Activated CD8-positive, alpha-beta T cell treated with anti-CD3 and anti-CD28 coated beads, Interleukin-2, amount 10 ng/mL, durations not matched to agents 7 days and 5 days (primary cell): ENCODE measurements at places on chromosomes 4 and X. TPM values are rescaled to one million over a fixed set of nuclear protein-coding genes. Genes with fewer than 3 reads are reported as not detected.
A peak's percentile ranks its signal among the peaks of the same experiment; 100 is the strongest.

DNA sequence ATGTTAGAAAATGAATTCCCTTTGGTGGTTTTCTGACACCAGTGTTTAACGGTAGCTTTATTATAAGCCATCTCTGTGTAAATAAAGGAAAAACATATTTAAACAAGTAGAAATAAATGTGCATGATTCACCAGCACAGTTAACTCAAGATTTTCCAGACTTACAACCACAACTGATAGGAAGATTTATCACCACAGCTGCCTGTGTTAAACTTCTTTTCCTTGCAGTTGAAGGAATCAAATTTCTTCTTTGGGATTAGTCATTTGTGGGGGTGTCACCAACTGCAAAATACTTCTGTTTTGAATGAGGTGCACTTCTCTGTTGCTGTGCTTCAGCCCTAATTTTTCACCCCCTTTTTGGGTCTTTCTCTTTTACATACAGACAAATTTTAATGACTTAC, 128.1 kb upstream of the STK26 start:
- H3K4me3 ChIP-seq, result no peak overlapping the region
- no peaks in the 10 kb centered on the region for H3K36me3 ChIP-seq
- no peaks in the 10 kb centered on the region for H3K4me1 ChIP-seq
- no peak overlapping the region for H3K27ac ChIP-seq

DNA sequence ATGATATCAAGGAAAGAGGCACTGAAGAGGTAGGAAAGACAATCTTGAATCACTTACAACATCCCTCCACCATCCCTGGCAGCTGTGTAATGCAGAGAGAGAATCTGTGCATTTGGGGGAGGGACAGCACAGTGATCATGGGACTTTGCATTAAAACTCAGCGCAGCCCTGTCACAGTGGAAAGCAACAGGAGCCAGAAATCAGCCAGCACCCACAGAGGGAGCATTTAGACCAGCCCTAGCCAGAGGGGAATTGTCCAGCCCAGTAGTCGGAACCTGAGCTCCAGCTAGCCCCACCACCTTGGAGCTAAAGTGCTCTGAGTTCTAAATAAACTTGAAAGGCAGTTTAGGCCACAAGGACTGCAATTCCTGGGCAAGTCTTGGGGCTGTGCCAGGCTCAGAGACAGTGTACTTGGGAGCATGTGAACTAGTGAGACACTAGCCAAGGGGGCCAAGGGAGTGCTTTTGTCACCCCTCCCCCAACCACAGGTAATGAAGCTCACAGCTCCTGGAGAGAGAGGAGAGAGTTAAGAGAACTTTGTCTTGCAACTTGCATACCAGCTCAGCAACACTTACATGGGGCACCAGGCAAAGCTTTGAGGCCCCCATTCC, 83.9 kb upstream of the FAM241A start:
- H3K4me3 ChIP-seq, result no peak overlapping the region
- H3K27me3 ChIP-seq, result peaks cover 19% of the 10 kb centered on the region
- H3K27ac ChIP-seq, result no peak overlapping the region
- peaks cover 8% of the 10 kb centered on the region for H3K4me1 ChIP-seq
- no peaks in the 10 kb centered on the region for H3K36me3 ChIP-seq
- DNase-seq, result no peak

DNA sequence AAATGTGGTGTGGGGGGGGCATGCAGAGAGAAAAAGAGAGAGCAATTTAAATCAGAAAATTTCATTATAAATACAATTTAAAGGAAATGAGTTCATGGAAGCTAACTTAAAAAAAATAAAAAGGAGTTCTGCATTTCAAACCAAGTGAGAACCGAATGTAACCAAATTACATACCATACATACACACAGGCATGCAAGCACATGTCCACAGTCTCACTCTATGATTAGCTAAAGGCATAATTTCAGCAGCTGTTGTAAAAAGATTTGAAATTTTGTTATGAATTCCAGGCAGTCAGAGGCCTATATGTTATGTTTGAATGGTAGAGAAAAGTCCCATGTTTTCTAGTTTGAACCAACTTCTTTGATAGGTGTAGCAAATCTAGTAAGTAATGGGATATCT, 611.6 kb upstream of the ADGRL3 start:
- no peak overlapping the region for H3K27ac ChIP-seq
- no peak for DNase-seq
- H3K4me3 ChIP-seq, result no peak overlapping the region
- H3K36me3 ChIP-seq, result no peaks in the 10 kb centered on the region
- H3K27me3 ChIP-seq, result no peaks in the 10 kb centered on the region

DNA sequence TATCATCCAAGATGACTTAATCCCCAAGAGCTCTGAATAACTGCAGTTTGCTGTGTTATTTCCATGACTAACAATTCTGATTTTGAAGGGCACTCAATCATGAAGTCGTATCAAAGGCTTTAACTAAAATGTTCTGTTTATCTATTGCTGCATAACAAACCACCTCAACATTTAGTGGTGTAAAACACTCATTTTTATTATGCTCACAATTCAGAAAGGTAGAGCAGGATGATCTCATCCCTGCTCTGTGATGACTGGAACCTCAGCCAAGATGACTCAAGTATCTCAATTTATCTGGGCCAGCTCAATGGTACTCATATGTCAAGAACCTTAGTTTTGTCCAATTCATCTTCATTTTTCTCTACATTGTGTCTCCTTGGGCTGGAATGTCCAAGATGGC, 451.1 kb downstream of the PPARGC1A start:
- no peak overlapping the region for H3K4me3 ChIP-seq
- no peak overlapping the region for H3K27ac ChIP-seq
- H3K4me1 ChIP-seq, result no peaks in the 10 kb centered on the region

GRCh38 chr4:20323991-20324390, 72.3 kb downstream of the SLIT2 start:
- H3K4me1 ChIP-seq, result no peaks in the 10 kb centered on the region
- no peaks in the 10 kb centered on the region for H3K27me3 ChIP-seq
- no peak overlapping the region for H3K27ac ChIP-seq
- H3K36me3 ChIP-seq, result no peaks in the 10 kb centered on the region
- DNase-seq, result no peak
- H3K4me3 ChIP-seq, result no peak overlapping the region

DNA sequence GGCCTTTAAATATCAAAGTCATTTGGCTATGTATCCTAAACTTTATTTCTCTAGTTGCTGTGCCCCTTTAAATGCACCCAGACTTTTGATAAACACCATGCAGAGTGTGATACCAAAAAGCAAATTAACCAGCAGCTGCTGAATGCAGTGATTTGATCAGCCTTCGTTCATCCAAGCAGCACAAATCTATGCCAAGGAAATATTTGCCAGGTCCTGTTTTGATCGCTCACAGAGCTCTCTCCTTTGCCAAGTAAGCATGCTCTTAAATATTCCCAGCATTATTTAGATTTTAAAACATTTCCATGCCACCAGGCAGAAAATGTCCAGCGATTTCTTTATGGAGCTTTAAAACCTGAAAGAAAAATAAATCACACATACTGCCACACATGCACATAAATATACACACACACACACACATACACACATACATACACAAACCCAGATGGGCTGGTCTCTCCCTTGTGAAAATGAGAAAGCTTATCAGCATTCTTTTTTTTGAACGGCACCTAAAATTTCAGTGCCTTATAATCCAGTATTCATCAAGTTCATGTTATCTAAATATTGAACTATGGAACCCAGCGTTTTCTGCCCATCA, 35.7 kb downstream of the BTC start:
- no peak overlapping the region for H3K27ac ChIP-seq
- H3K27me3 ChIP-seq, result no peaks in the 10 kb centered on the region
- DNase-seq, result no peak
- no peaks in the 10 kb centered on the region for H3K4me1 ChIP-seq
- no peak overlapping the region for H3K4me3 ChIP-seq

DNA sequence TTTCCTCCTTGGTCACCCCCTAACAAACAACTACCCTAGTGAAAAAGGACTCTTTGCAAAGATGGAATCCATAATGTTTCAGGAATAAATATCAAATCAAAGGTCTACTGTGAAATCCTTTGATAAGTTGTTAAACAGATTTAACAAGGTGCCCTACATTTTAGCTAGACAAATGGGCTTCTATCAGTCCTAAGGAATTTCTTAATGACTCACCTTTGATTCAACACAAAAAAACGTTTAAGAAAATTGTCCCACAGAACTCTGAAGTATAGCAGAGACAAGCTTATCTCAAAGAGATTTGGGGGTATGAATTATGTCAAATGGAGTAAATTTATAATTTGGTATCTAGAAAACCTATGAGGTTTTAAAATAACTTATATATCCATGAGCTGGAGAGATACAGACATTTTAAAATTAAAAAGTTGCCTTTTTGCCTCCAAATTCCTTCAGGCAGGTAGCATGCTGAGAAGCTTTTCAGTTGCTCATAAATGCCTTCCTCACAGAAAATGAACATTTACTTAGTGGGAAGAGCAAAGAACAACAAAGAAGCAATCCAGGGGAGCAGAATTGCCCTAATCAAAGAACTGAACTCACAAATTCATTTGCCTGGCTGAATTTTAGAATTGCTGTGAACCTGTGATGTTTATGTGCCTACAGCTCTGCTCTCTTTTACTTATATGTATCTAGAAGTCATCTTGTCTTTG, 649.3 kb downstream of the STPG2 start:
- DNase-seq, result no peak
- H3K4me3 ChIP-seq, result no peak overlapping the region
- H3K27ac ChIP-seq, result no peak overlapping the region
- H3K4me1 ChIP-seq, result no peaks in the 10 kb centered on the region
- no peaks in the 10 kb centered on the region for H3K36me3 ChIP-seq
- H3K27me3 ChIP-seq, result no peaks in the 10 kb centered on the region

DNA sequence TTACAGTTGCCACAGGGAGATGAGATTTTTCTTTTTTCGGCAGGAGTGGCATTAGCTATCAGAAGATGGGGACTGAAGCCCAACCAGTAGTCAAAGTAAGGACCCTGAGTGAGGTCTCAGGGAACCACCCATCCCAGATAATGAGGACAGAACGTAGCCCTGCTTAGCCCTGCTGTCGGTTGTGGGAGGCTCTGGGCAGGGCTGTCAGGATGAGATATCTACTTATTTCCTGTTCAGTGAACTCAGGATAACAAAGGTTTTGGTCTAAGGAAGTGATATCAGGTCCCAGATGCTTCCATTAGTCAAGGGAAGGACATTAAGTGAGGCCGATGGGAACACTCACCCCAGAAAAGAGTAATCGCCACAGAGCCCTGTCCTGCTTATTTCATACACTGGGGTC, 2.3 kb downstream of the MAGEB16 start:
- DNase-seq, result no peak
- H3K4me1 ChIP-seq, result no peaks in the 10 kb centered on the region
- no peaks in the 10 kb centered on the region for H3K36me3 ChIP-seq
- H3K27me3 ChIP-seq, result no peaks in the 10 kb centered on the region

DNA sequence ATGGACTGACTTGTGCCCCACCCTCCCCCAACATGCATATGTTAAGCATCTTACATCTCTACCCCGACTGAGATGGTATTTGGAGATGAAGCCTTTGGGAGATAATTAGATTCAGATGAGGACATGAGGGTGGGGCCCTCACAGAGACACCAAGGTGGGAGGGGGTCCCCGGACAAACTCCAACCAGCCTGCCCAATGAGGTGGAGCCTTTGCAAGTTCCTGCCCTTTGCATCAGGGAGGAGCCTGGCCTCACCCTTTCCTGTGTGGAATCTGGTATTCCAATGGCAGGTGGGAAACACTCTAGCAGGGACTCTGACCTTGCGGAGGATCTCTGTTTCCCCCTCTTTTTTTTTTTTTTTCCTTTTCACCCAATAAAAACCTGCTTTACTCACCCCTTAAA, 589.9 kb upstream of the BOD1L1 start:
- no peaks in the 10 kb centered on the region for H3K27me3 ChIP-seq
- no peak overlapping the region for H3K27ac ChIP-seq
- no peak overlapping the region for H3K4me3 ChIP-seq

DNA sequence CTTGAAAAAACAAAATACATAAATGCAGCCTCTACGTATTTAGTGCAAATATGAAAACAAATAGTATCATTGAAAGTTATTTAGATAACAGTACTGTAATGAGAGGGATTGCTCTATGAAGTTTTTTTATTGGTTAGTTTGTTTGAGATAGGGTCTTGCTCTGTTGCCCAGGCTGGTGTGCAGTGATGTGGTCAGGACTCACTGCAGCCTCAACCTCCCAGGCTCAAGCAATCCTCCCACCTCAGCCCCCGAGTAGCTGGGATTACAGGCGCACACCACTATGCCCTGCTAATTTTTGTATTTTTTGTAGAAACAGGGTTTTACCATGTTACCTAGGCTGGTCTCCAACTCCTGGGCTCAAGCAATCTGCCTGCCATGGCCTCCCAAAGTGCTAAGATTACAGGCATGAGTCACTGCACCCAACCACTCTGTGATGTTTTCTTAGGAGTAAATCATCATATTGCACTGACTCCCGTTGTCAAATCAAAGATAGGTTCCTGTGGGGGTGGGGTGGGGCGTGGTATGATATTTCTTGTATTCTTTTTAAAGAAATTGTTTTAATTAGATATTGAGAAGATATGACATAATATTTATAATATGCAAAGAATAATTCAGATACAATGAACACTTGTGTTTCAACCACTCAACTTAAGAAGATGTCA, 75.8 kb downstream of the ATG4A start:
- H3K4me1 ChIP-seq, result no peaks in the 10 kb centered on the region
- H3K27me3 ChIP-seq, result no peaks in the 10 kb centered on the region
- H3K36me3 ChIP-seq, result no peaks in the 10 kb centered on the region

- H3K27me3 ChIP-seq, result no peaks in the 10 kb centered on the region
- DNase-seq, result peak; percentile 40
- H3K27ac ChIP-seq, result peak overlapping the region; percentile 98
- peaks cover 48% of the 10 kb centered on the region for H3K4me1 ChIP-seq
Observed at GRCh38 chrX:15751155-15751819, 13.2 kb downstream of the CA5B start.

DNA sequence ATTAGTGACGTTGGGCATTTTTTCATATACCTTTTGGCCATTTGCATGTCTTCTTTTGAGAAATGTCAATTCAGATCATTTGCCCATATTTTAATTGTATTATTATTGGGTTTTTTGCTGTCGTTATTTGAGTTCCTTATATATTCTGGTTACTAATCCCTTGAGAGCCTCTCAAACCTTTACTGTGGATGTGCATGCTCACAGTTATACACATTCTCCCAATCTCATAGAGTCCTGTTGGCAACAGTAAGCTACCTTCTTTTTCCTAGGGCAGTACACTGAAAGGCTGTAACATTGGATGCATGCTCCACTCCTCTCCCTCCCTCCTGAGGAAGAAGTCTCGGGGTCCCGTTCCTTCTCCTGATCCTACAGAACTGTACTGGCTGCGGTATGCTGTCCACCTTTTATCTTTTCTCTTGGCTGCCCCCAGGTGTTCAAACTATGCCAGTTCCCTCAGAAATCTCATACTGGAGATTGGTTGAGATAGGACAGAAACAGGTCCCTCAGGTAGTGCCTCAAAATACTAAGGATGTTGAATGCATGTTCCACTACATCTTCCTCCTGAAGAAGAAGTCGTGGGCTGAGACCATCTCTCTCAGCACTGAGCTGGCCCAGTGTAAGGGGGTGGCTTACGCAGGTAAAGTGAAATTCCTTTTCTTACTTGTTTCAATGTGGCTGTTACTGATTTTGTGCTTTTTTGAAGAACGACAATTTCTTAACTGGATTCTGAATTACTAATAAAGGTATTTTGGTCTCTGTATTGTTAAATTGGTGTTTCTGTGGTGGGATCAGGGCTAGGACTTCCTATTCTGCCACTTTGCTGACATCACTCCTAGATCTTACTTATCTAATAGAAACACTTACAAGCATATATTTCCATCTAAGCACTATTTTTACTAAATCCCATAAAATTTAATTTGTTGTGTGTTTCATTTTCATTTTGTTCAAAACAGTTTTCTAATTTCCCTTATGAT, 145.4 kb upstream of the HUWE1 start:
- peak; percentile 51 for DNase-seq
- H3K27ac ChIP-seq, result no peak overlapping the region
- no peaks in the 10 kb centered on the region for H3K36me3 ChIP-seq
- no peaks in the 10 kb centered on the region for H3K27me3 ChIP-seq
- H3K4me3 ChIP-seq, result no peak overlapping the region

Gene ANXA10
- total RNA-seq, result not detected

Gene VEGFC
- not detected for total RNA-seq

Gene UGT8
- not detected for total RNA-seq

Gene TAF7L
- 0.13 TPM for total RNA-seq

Gene EOLA1
- total RNA-seq, result 46.5 TPM
